Activated CD8-positive, alpha-beta T cell treated with anti-CD3 and anti-CD28 coated beads, Interleukin-2, amount 10 ng/mL, durations not matched to agents 7 days and 5 days (primary cell): ENCODE measurements at places on chromosomes 11 and 22. TPM values are rescaled to one million over a fixed set of nuclear protein-coding genes. Genes with fewer than 3 reads are reported as not detected.

Gene MS4A5
- total RNA-seq: not detected

Gene C11orf52
- total RNA-seq: not detected

Gene RTN4R
- 3.8 TPM for total RNA-seq

Gene BIK
- 1.7 TPM for total RNA-seq

Gene PARVA
- total RNA-seq: not detected

Gene SERPIND1
- total RNA-seq: not detected

Gene PHF21B
- 0.68 TPM for total RNA-seq

Gene TH
- not detected for total RNA-seq

Gene LRRC74B
- not detected for total RNA-seq

GRCh38 chr11:70477176-70477575 lies 78.8 kb downstream of the CTTN start:
- DNase-seq: no peak

- DNase-seq: no peak
Observed at GRCh38 chr22:28609921-28610320, 69.7 kb downstream of the TTC28 start.

GRCh38 chr11:131932584-131933325 lies 562.3 kb downstream of the NTM start:
- no peak for DNase-seq

DNA sequence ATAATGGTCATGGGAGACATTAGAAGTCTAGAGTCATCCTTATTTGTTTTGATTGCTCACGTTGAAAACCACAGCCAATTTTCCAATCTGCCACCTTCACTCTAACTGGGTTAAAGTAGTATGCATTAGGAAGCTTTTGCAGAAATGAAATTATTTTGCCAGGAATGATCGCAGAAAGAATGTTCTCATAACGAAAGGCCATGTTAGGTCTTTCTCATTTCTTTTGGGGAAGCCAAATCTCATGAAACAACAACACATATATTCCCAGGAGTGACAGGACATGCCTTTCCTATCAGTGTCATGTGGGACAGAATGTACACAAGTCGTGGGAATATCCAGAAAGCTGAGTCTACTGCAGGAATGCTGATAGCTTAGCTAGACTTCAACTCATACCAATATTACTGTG lies 386.3 kb downstream of the AASDHPPT start:
- no peak for DNase-seq

DNA sequence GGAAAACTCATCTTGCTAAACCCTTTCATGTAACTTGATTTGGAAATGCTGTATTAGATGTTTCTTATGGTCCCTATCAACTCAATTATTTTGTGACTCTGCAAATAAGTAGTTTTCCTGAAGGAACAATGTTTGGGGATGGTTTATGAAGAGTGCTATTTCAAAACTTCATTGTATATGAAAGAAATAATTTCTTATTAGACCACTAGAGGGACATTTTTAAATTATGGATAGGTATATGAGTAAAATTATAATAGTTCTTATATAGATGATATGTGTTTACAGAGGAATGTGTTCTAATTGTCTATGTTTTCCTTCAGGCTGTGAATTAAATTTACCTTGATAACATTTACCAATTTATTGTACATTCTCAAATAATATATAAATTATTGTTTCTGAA lies 509.4 kb upstream of the RAG2 start:
- DNase-seq: no peak

GRCh38 chr11:6353367-6353987 lies 33.2 kb upstream of the CAVIN3 start:
- peak; percentile 66 for DNase-seq

- DNase-seq: no peak
Observed at GRCh38 chr22:24763872-24764485, 10.5 kb downstream of the PIWIL3 start.

GRCh38 chr11:68349461-68350249 lies 37.3 kb downstream of the LRP5 start:
- DNase-seq: no peak

GRCh38 chr11:87137711-87138110 lies 100.0 kb downstream of the TMEM135 start:
- no peak for DNase-seq

DNA sequence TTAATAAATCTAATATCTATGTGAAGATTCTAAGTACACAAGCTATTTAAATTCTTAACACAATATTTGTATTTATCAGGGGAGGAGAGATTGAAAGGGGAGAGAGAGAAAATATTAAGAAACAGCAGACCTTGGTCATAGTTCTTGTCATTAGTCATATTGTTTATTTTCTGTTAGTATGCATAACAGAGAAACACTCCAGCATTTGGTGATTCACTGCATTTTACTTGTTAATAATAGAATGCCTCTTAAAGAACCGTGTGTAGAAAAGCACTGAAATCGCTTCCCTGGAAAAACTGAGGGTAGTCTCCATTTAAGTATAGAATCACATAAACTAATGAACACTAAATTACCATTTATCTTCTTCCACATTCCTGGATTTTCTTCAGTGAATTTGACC lies 122.7 kb upstream of the TRPC6 start:
- no peak for DNase-seq
